ENCODE measurements at places on chromosomes 2 and 18. TPM values are rescaled to one million over a fixed set of nuclear protein-coding genes. Genes with fewer than 3 reads are reported as not detected.

The CCDC150 gene
- polyA plus RNA-seq, result 26.9 TPM

The EPHA4 gene
- 56.1 TPM for polyA plus RNA-seq

- DNase-seq, result no peak
Observed at GRCh38 chr2:160996584-160996983, 163.6 kb upstream of the TANK start.

GRCh38 chr18:63974991-63975390 is 5.1 kb downstream of the SERPINB8 start:
- no peak for DNase-seq

The ELOA2 gene
- polyA plus RNA-seq, result not detected

DNA sequence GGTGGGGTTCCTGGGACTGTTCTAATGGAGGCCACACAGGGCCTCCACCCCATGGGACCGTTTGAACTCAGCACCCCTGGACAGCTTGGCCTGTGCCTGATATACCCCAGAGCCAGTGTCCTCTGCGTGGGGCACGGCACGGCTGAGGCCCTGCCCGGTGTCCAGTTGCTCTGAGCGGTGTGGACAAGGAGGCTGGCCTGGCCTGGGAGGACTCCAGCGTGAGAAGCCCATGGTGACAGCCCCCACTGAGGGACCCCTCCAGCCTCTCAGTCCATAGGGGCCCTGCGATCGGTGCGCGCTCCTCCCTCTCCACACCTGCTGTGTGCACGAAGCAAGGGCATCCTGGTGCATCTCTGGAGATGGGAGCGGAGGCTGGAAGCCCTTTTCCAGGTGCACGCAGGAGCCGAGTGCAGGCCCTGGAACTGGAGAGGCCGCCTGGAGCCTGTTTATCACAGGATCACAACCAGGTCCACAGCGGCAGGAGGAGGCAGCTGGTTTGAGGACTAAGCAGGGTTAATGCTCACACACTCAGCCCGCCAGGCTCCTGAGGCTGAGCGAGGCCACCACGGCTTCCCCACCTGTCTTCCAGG is 120.2 kb downstream of the PTGR3 start:
- DNase-seq, result no peak

DNA sequence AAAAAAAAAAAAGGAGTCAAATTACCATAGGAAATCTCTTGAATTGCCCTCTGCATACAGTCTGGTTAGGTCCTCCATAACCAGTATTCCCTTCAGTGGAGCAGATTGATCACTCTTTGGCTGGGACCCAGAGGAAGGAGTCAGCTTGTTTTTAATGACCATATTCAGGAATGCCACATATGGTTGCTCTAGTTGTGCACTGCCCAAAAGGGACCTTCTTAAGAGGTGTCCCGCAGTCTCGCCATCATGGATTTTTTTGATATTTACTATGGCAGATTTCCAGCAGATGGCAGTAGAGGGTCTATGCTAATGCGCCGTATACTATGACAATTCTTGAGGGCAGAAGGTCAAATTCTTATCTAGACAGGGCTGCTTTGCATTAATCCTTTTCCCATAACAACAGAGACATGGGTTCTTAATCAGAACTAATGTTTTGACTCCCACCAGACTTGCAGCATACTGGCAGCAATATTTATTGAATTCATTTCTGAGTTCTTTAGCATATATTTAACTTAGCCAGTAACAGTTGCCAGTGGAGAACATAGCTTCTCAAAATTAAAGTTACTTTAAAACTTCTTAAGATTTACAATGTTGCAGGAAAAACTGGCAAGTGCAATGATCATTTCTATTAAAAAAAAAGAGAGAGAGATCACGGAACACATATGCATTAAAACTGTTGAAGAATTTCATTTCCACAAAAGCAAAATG is 31.8 kb upstream of the INPP4A start:
- peak; percentile 40 for DNase-seq

DNA sequence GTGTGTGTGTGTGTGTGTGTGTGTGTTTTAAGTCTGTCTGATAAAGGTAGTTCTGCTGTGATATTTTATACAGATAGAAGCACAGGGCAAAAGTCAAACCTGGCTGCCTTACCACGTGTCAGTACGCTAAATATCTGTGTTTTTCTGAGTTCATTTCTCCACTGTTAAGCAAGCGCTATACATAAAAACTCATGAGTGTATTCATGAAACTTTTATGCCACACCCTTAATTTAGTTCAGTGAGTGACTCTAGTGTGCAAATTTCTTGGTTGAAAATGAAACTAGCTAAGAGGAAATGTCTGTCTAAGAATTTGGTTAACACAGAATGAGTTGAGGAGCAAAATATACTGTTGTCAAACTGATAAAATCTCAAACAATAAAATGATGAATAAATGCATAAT is 11.2 kb downstream of the CASP10 start:
- no peak for DNase-seq

DNA sequence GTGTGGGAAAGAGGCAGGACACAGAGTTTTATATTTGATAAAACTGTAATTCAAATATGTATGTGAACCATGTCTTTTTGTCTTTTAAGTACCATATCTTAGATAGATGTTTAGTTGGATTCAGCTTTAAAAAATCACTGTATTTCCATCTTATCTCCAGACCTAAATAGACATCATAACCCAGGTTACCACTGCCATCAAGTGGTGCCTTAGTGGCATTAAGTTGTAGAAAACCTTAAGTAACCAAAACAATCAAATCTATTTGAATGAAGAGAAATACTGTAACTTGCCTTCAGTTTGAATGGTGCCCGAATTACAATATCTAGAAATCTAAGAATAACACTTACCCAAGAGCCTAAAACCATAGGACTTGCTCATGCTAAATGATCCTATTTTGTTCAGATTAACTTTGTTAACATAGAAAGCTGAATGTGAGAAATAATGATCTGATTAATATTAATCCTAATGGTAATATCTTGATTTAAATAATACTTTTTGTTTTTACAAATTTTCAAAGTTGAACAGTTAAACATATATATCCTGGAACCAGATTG is 92.5 kb upstream of the MAP2 start:
- peak; percentile 38 for DNase-seq

DNA sequence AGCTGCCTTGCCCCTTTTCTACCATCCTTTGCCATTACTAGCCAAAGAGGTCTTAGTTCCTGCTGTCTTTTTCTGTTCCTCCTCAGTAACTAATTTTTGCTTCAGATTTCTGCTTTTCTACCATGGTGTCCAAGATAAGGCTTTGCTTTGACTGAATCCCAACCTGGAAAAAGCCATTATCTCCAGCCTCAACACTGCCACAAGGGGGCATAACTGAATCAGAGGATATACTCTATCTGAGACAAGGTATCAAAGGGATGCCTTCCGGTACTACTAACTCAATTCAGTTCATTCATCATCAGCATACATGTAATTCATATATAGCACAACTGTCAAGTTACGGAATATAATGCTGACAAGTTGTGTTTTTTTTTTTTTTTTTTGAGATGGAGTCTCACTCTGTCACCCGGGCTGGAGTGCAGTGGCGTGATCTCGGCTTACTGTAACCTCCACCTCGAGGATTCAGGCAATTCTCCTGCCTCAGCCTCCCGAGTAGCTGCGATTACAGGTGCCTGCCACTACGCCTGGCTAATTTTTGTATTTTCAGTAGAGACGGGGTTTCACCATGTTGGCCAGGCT is 11.4 kb downstream of the OSGEPL1 start:
- no peak for DNase-seq

The ALPP gene
- polyA plus RNA-seq, result not detected

DNA sequence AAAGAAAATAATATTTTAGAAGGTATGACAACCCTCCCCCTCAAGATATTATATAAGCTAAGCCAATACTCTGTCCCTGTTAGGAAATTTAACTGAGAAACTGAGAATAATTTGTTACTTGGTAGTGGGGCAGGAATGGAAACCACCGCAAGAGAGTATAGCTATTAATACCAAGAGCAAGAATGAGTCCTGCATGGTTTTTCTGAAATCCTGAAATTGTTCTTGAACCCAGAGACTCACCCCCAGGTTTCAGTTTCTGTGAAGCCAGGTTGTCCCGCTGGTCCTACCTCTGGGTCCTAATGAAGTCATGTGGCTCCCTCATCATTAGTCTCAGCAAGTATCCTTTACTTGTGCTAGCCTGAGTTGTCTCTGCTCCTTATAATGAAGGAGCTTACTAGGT is 671.0 kb upstream of the ACVR2A start:
- no peak for DNase-seq

DNA sequence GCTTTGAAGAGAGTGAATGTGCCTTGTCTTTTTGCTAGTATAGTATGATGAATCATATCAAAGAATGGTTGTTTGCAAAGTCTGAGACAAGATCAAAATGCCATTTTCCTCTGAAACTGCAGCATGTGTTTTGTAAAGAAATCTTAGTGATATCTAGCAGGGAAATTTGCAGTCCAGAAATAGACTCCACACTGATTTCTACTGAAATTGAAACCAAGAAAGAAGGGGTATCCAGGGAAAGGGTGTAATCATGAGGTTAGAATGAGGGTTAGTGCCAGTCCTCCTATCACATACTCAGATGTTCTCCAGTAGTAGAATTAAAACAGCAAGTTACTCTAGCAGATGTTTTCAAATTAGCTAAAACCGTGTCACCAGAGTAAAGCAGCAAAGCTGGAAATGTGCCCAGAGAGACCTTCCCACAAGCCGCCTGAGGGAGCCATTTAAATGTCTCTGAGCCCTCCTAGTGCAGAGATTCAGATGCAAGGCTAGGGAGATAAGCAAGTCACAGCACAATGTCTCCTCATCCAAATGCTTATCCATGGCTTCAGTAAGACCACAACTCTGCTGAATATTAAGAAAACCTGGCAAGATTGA is 4.9 kb downstream of the DLGAP1 start:
- peak; percentile 22 for DNase-seq

DNA sequence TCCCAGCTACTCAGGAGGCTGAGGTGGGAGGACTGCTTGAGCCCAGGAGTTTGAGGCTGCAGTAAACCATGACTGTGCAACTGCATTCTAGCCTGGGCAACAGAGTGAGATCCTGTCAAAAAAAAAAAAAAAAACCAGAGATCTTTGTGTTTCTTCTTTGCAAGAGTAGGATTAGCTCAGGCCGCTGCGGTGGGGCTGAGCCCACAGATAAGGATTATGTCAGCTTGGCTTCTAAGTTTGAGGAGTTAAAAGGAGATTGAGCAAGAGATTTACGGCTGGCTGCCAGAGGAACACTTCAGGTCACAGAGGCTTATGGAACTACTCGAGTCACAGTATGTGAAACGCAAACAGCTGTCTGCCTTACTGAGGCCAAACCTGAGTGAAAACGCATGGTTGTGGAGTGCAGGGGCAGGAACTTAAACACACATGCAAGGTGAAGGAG is 146.7 kb upstream of the L3MBTL4 start:
- DNase-seq, result peak; percentile 52

The ZNF385B gene
- 13.9 TPM for polyA plus RNA-seq

DNA sequence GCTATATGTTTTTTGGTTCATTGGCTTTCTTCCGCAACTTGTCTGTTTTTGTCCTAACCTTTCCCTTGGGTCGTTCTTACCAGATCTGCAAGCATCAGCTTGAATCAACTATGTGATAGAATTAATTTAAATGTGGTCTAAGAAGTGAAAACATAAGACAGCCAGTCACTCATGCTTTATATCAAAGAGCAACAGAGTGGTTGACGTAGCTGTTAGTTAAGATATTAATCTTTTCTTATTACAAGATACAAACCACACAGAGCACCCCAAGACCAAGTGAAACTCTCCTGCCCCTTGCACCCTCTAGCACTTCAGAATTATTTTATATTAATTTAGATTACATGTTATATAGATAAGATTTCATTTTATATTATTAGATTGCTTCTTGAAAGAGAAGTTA is 15.2 kb downstream of the IL18RAP start:
- no peak for DNase-seq

The APOB gene
- 3.8 TPM for polyA plus RNA-seq

- DNase-seq, result no peak
Observed at GRCh38 chr2:23554054-23554697, 169.2 kb downstream of the KLHL29 start.

DNA sequence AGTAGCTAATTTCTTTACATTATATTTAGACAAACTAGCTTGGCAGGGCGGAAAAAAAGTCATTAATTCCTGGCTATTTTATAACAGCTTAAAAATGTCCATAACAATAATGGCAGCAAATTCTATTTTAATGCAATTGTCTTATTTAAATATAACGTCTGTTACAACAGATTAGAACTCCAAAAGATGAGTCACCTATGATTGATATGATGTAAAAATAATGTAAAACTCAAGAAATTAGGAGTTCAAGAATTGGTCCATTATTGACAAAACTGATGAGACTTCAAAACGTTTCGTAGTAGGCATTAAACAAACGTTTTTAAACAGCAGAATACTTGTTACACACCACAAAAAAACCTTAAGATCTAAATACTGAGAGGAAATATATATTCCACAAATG is 2.7 kb downstream of the XPO1 start:
- DNase-seq, result no peak

DNA sequence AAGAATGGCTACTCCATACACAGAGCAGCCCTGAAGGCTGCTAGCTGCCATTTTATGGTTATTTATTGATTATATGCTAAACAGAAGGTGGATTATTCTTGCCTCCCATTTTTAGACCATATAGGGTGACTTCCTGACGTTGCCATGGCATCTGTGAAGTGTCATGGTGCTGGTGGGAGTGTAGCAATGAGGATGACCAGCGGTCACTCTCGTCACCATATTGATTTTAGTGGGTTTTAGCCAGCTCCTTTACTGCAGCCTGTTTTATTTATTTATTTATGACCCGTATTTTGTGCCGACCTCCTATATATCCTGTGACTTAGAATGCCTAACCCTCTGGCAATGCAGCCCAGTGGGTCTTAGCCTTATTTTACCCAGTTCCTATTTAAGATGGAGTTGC is 553.9 kb downstream of the TNS1 start:
- no peak for DNase-seq

The CPLX4 gene
- 0.22 TPM for polyA plus RNA-seq

DNA sequence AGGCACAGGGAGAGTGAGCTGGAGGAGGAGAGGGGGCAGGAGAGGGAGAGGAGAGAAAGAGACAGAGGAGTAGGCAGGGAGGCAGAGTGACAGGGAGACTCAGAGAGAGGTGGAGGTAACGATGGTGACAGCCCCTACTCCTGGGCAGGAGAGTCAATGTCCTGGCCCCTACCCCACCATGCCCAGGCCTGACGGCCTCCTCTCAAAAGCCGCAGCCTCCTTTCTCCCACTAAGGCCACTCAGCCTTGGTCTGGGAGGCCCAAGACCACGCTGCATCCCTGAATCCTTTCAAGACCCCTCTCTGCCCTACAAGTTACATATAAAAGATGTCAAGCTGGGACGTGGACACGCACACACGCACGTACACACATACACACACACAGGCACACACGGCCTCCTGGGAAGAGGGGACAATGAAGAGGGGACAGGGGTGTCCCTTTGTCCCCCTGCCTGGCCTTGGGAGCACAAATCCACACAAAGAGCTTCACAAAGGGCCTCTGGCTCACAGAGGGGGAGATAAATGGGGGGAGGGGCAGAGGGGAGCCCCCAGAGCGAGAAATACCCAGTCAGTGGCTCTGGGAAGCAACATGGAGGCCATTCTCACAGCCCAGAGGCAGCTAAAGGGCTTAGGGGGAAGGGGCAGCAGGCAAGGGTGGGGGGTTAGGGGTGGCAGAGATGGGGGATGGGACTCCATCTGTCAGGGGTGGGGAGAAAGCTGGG is 19.5 kb upstream of the TNS1 start:
- no peak for DNase-seq

The MLPH gene
- polyA plus RNA-seq, result 5.1 TPM

The SKA1 gene
- polyA plus RNA-seq, result 7.0 TPM

Measured in renal pelvis (tissue), 12 donors.